Right renal cortex interstitium (tissue), 3 donors: ENCODE measurements at places on chromosomes 6 and 20. TPM values are rescaled to one million over a fixed set of nuclear protein-coding genes. Genes with fewer than 3 reads are reported as not detected.

The CTAGE9 gene
- polyA plus RNA-seq = not detected

GRCh38 chr6:7169296-7169721, 61.5 kb downstream of the RREB1 start:
- no peak for DNase-seq

GRCh38 chr6:15775741-15776140, 112.9 kb upstream of the DTNBP1 start:
- no peak for DNase-seq

The TNFRSF6B gene
- polyA plus RNA-seq = 1.7 TPM

GRCh38 chr6:17714879-17715851, 8.4 kb upstream of the NUP153 start:
- DNase-seq = no peak

The TMEM244 gene
- not detected for polyA plus RNA-seq

GRCh38 chr20:48924756-48925109, 3.2 kb downstream of the ARFGEF2 start:
- DNase-seq = no peak

The GPX6 gene
- polyA plus RNA-seq = not detected

- no peak for DNase-seq
These were observed 16.5 kb upstream of the TGM3 start for GRCh38 chr20:2279253-2279779.

- no peak for DNase-seq
These were observed 53.1 kb upstream of the EIF2S2 start for GRCh38 chr20:34165018-34165619.

GRCh38 chr6:148157841-148158240, 184.8 kb upstream of the SASH1 start:
- DNase-seq = no peak

- DNase-seq = no peak
These were observed 38.1 kb downstream of the SYNE1 start for GRCh38 chr6:152598901-152599537.

- no peak for DNase-seq
These were observed 248.6 kb downstream of the HIVEP2 start for GRCh38 chr6:142696123-142697000.

DNA sequence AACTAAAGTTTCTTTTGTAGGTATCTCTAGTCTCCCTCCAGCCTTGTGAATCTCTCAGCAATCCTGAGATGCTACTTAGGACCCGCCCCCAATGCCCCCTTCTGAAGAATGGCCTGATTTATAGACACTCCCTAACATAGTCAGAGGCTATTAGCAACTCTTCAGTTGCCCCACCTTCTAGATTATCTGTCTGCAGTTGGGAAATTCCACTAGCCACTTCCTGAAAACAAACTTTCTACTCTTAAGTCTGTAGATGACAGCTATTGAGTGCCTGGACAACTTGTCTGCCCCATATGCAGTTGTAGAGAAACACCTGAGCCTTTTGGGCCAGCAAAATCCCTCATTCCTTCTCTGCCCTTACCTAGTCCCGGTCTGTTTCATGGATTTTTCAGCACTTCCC, 188.2 kb upstream of the PREP start:
- no peak for DNase-seq

DNA sequence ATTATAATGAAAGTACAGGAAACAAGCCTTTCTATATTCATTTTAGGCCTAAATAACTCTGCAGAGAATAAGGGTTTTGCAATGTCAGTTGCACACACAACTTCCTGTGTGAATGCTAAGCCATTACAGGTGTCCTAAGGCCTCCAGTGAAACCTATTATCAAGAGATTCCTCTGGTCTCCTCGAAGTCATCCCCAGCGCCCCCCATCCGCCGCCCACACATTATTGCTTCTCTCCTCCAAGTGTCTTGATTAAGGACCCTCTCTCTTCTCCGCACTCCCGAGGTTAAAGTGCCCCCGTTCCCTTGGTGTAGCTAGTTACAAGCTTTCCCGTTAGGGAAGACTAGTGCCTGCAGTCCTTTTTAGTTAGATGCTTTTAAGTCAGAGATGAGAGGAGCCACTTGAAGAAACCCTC, 1.3 kb downstream of the HIVEP2 start:
- DNase-seq = no peak

GRCh38 chr6:82484001-82484400, 120.4 kb downstream of the TPBG start:
- no peak for DNase-seq

DNA sequence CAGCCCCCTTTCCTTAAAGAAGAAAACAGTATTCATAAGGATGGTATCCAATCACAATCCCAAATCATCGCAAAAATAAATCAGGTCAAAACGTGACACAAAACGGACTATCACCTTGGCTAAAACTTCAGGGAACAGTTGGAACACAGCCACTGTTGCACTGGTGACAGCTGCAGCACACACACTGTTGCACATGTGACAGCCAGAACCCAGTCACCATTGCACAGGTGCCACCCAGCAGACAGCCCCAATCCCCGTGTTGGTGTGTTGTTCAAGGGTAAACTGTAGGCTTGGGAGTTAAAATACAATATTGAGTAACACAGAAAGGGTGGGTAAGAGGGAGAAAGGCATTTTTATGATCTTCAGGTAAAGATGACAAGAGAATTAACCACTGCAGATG, 15.8 kb downstream of the PSMB1 start:
- DNase-seq = no peak

The TNF gene
- polyA plus RNA-seq = 0.19 TPM

GRCh38 chr20:44586289-44586911, 4.0 kb downstream of the PKIG start:
- DNase-seq = no peak

The SCRT2 gene
- 0.04 TPM for polyA plus RNA-seq

DNA sequence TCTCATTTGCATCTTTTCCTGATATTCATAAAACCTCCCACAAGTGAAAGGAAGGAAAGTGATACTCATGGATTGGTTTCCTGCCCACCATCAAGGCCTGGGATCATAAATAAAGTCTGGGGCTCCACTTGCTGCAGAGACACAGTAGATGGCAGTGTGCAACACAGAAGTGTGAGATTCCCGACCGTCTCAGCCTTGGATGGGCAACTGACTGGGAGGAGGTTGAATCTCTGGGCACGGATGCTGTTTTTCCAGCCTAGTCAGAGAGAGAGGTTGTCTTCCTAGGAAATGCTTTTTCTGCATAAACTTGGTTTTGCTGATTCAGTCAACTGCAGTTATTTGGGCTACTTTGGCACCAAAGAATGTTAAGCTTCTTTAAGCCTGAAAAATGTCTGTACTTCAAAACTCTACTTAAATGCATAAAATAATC, 9.9 kb upstream of the RFPL4B start:
- no peak for DNase-seq

The SLC26A8 gene
- polyA plus RNA-seq = 0.27 TPM

DNA sequence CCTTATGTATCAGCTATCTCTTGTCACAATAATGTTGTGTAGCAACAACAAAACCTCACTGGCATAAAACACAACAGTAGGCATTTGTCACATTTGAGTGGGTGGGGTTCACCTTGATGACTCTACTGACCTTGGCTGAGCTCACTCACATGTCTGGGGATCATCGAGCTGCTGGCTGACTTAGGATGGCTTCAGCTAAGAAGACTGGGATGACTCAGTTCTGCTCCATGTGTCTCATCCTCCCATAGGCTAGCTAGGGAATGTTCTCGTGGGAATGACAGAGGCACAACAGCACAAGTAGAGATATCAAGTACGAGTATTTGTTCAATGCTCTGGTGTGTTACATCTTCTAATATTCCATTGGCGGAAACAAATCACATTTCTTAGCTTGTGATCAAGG, 167.9 kb downstream of the PLCB1 start:
- DNase-seq = no peak

- no peak for DNase-seq
These were observed 23.6 kb upstream of the RIPOR2 start for GRCh38 chr6:24959319-24959718.

The HEBP2 gene
- 60.2 TPM for polyA plus RNA-seq

DNA sequence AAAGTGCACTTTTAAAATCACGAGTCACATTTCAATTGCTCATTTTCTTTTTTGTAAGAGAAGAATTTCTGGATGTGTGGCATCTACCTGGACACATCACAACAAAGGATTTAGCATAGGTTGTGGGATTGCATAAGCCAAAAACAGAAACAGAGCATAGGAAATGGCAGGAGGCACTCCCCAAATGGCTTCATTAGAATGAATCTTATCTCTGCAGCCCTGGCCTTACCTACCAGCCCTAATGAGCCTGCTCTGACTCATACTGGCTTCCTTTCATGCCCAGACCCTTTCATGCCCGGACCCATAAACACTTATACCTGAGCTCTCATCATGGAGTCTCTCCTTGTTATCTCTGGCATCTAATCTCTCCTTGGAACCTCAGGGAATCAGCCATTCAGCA, 23.9 kb upstream of the SPTLC3 start:
- DNase-seq = no peak

The NRSN1 gene
- 0.31 TPM for polyA plus RNA-seq

- no peak for DNase-seq
These were observed 65.4 kb upstream of the AKIRIN2 start for GRCh38 chr6:87767478-87767877.

- DNase-seq = no peak
These were observed 225.0 kb upstream of the TENT5A start for GRCh38 chr6:81977486-81977885.

The GPR63 gene
- polyA plus RNA-seq = 3.3 TPM

The MEP1A gene
- not detected for polyA plus RNA-seq

The TTLL9 gene
- polyA plus RNA-seq = 2.9 TPM

The KIF3B gene
- polyA plus RNA-seq = 47.9 TPM

The DCDC2 gene
- 132 TPM for polyA plus RNA-seq

GRCh38 chr20:59004763-59005522, 2.1 kb downstream of the CTSZ start:
- DNase-seq = no peak

DNA sequence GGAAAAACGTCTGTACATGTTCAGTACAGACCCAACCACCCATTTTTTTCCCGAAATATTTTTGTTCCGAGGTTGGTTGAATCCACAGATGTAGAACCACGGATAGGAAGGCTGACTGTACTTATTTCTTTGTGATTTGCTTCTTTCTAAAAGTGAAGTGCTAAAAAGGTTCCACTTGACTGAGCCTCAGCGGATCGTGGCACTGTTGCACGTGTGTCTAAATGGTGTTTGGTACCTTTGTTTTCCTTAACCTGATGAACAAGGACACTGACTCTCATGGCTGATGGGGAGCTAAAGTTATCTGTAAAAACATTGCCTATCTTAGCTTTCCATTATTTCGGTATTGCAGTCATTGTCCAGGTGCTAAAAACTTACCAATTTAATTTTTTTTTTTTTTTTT, 6.2 kb downstream of the BPHL start:
- DNase-seq = no peak

GRCh38 chr6:75020376-75020775, 185.5 kb downstream of the COL12A1 start:
- DNase-seq = no peak

The DDRGK1 gene
- 46.7 TPM for polyA plus RNA-seq

GRCh38 chr20:31747640-31748039, 8.6 kb downstream of the TPX2 start:
- no peak for DNase-seq

- no peak for DNase-seq
These were observed 619.0 kb downstream of the DOK5 start for GRCh38 chr20:55094353-55094861.

DNA sequence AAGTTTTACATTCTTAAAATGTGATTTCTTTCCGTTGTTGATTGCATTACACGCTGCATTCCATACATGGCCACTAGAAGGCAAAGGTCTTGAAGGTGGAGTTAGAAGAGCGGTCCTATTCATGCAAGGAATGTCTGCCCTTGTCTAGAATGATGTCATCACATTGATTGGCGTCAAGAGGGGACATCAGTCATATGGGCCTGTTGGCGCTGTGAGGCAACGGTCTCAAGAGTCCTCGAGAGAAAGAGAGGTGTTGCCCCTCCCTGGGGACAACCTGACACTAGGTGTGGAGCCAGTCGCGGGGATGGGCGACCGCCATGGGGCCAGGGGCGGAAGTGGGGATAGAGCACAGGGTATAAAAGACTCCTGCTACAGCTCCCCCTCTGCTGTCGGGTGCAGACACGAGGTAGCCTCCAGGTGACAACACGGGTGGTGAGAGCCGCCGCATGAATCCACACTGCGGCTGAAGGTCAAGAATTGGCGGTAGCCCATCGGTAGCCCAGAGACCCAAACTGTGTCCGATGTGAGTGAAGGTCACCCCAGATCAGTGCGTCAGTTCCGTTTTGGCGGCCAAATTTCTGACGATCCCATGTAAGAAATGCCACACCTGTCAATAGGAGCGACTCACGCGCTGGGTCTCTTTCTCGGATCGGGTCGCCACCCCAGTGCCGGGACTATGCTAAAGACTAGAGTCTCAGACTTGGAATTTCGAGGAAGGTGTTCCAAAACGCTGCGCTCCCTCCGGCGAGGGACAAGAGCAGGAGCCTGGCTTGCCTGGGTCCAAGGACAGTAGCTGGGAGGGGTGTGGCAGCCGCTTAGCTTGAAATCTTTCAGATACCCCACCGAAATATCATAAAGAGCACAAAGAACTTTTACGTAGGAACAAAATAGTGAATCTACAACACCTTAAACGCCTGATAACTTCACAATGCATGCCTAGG, 93.2 kb upstream of the ZNF184 start:
- DNase-seq = no peak

GRCh38 chr20:41174373-41174772, 37.0 kb downstream of the PLCG1 start:
- no peak for DNase-seq

DNA sequence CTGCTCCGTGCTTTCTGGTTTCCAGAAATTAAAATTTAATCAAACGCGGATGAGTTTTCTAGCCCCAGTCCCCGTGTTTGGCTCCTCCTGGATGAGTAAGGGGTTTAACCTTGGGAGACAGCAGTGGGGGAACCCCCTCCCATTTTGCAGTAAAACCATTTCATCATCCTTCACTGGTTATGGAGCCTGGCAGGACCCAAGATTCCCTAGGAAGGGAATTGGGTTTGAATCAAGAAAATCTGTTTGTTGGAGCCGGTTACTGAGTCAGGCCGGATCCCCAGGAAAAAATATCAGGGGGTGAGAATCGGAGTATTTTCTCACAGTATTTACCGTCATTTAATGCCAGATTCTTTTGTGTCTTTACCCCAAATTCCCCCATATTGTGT, 754 bp downstream of the YWHAB start:
- no peak for DNase-seq

The CFAP61 gene
- 4.0 TPM for polyA plus RNA-seq

GRCh38 chr6:20583444-20583800, 49.2 kb downstream of the CDKAL1 start:
- DNase-seq = no peak

GRCh38 chr6:169092375-169092774, 161.3 kb downstream of the THBS2 start:
- DNase-seq = no peak

The SPAG4 gene
- 3.3 TPM for polyA plus RNA-seq

GRCh38 chr20:25310268-25310920, 62.5 kb downstream of the PYGB start:
- no peak for DNase-seq

- no peak for DNase-seq
These were observed 25.3 kb upstream of the NAA20 start for GRCh38 chr20:19991854-19992253.

The TFAP2C gene
- polyA plus RNA-seq = 0.54 TPM

GRCh38 chr20:47456952-47457724, 44.5 kb upstream of the NCOA3 start:
- no peak for DNase-seq
